Fibroblast of skin of abdomen (primary cell): ENCODE measurements at places on chromosomes 12 and 14.

- DNase-seq = peak; percentile 20
Observed at GRCh38 chr12:51156245-51156765, 16.6 kb downstream of the TFCP2 start.

DNA sequence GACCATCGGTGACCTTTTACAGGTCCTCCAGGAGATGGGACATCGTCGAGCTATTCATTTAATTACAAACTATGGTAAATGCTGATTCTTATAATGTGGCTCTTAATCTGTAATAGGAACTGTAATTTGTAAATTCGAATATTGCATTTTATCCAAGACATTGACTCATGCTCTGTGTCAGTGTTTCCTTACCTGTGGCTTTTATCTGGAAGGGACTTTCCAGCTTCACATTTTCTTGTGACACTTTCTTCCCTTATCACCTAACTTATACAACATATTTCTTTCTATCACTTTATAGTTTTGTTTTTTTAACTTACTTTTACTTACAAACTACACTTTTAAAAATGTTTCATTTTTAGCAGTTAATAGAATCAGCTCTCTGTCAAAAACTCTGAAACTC lies 14.8 kb downstream of the IRAK3 start:
- DNase-seq = no peak

DNA sequence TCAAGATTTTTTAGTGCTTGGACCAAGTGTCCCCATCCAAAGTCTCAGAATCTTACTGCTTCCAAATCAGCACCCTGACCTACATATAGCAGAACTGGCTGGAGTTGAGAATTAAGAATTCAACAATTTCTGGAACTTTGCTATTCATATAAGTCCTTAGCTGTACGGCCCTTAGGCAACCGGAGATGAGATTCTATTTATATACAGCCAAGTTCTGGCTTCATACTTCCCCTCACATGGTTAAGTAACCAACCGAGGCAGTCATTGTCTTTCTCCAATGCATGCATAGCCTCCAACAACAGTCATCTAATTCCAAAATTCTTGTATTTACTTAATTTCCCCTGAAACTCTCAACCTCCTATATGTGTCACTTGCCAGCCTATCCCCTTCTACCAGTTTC lies 76.6 kb downstream of the SINHCAF start:
- no peak for DNase-seq

- DNase-seq = no peak
Observed at GRCh38 chr12:91261820-91262676, 79.4 kb upstream of the DCN start.

GRCh38 chr12:100566887-100567637 lies 6.4 kb upstream of the GAS2L3 start:
- no peak for DNase-seq
